Activated T-cell treated with anti-CD3 and anti-CD28 coated beads for 24 hours (primary cell): ENCODE measurements at places on chromosomes 16 and 17.

- DNase-seq = no peak
These were observed 14.7 kb upstream of the MEOX1 start for GRCh38 chr17:43676471-43676870.

- no peak for DNase-seq
These were observed 7.3 kb upstream of the METRNL start for GRCh38 chr17:83071966-83072562.

DNA sequence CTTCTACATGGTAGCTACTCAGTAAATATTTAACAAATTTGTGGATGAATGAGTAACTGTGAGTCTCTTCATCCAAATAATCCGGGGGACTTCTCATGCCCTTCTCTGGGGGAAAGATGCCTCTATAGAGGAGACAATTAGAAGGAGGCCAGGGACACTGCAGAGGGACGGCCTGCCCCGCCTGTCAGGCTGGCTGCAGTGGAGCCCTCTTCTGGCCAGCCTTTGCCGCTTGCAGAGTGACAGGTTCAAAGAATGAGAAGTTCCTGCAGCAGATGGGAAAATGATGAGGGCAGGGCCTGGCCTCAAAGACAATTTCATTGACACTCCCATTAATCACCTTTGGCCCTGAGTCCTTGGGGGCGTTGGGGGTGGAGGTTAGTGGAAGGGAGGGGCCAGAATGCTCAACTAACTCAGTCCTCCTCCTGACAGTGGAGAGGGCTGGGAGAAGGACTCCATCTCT lies 339.0 kb downstream of the MAF start:
- DNase-seq = no peak

GRCh38 chr17:82582709-82583108 lies 63.2 kb downstream of the FOXK2 start:
- no peak for DNase-seq

DNA sequence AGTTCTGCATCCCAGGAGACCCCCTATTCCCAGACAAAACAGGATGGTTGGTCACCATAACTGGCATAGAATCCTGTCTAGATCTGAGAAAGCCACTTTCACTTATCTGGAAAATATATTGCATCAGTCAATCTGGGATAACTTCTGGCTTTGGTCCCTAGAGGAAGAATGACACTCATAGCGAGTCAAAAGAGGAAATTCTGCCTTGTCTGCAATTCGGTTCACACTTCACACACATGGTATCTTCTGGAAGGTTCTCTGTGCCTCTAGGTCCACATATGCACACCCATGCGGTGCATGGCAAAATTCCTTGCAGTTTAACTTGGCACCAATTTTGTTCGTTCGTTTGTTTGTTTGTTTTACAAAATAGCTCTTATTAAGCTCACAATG lies 49.2 kb upstream of the WSCD1 start:
- no peak for DNase-seq
